ENCODE measurements at places on chromosomes 4 and X. TPM values are rescaled to one million over a fixed set of nuclear protein-coding genes. Genes with fewer than 3 reads are reported as not detected.

GRCh38 chr4:73673286-73673685, 53.0 kb upstream of the RASSF6 start:
- no peak for DNase-seq

GRCh38 chr4:145098675-145099037, 545 bp downstream of the ABCE1 start:
- peak; percentile 60 for DNase-seq

Gene MAOB
- 47.0 TPM for total RNA-seq

Gene BEX1
- total RNA-seq, result 60.6 TPM

DNA sequence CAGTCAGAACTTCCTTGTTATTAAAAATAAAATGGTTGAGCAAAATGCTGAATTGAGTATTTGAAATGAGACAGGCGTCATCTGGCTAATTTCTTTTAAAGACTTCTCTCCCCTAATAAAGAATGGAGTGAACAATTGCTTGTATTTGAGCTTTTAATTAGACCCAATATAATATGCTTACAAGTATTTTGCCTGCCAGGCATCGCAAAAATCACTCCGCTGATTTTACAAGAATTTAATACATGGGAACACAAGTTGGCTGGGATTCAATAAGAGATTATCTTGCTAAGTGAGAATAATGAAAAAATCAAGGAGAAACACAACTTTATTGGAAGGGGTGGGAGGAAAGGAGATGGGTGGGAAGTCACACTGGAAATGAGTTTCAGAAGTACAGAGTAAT, 52.3 kb downstream of the KLF3 start:
- no peak for DNase-seq

GRCh38 chr4:23686169-23686897, 203.5 kb downstream of the PPARGC1A start:
- DNase-seq, result no peak

Gene SULT1B1
- 53.8 TPM for total RNA-seq

GRCh38 chrX:85996555-85996954, 50.8 kb downstream of the CHM start:
- DNase-seq, result no peak

Gene BEX2
- 28.1 TPM for total RNA-seq

- no peak for DNase-seq
Measured at GRCh38 chrX:110015032-110015431, 12.1 kb downstream of the TMEM164 start.

DNA sequence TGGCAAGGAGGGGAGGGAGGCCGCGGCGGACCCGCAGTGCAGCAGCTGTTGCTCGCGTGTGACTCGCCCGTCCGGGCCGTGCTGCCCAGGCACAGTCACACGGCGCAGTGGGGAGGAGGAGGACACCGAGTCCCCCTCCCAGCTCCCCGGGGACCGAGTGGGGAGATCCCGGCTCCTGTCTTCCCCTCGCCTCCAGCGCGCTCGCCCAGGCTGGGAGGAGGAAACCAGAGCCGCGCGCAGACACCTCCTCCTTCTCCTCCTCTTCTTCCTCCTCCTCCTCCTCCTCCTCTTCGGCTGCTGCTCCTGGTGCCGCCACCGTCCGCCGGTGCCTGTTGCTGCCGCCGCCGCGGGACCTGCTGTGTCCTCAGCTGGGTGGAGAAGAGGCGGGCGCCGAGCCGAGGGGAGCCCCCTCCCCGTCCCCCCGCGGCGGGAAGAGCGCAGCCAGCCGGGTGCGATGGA, at the start of gene TBC1D1:
TSS of gene TBC1D1 (plus strand) at position 284 of the 459 bp plus-strand sequence. CDS start 11,012 bp downstream, outside the sequence.
- DNase-seq, result peak; percentile 30

DNA sequence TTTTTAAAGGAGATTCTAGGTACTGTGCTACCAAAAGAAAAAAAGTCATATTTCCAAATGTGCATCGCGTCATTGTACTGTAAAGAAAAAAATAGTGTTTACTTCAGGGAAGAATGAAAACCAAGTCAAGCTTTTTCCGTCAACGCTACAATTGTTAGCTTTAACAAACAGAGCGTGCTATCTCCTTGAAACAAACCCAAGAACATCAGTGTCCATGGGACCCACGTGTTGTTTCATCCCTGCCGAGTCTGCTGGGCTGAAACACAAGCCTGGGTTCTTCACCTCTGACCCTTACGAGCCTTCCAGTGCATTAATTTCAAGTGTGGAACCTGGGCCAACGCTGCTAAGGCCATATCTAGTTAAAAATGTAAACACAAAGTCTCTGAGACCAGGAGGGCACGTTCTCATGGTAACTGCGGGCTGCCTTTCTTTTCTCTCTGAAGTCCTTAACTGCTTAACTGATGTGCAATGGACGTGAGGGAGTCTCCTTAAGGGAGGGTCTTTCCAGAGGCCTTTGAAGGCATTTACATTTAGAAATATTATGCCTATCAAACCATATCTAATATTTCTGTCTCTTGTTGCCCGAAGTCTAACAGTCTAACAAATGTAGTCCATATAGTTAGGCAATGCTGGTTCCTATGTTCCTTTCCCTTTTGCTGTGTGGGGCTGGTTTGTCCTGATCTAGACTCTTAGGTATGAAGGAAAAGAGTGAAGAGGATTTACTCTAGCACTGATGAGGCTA, 36.3 kb downstream of the ING2 start:
- DNase-seq, result no peak

Gene GPAT3
- total RNA-seq, result 4.4 TPM

Gene ENAM
- 4.4 TPM for total RNA-seq

Gene SLC2A9
- 2.7 TPM for total RNA-seq

DNA sequence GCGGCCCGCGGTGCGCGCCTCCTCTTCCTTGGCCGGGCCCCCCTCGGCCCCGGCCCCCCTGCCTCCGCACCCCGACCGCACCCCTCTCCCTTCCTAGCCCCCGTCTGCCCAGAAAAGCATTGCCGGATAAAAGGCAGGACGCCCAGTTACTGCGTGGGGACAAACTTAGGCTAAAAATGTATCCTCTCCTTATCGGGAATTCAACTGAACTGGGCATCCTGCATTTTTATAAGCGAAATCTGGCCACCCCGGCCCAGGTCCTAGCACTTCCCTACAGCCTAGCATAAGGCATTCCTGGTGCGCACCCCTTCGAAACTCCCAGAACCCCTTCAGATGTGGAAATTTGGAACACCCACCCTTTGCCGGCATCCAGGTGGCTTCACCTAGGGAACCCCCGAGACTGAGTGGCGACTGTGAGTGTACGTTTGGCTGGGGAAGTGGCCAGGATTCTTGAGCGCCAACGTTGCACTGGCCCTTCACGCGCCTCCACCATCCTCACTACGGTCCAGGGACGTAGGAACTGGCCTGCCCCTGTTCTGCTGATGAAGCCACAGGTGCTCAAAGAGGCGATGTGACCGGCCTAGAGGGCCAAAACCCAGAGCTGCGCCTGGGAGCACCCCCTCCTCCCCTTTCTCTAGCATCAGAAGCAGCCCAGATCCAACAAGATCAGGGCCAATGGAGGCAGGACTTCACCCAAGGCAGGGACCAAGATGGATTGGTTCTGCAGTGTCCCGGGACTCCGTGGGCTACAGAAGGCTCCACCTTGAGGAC, 5.7 kb upstream of the RNF4 start:
- DNase-seq, result no peak

Measured in hepatocyte (in vitro differentiated cells).